COLO829 (cell line): ENCODE measurements at places on chromosomes 3 and 15.
A peak's percentile ranks its signal among the peaks of the same experiment; 100 is the strongest.

GRCh38 chr15:37262922-37263608 lies 162.7 kb upstream of the MEIS2 start:
- DNase-seq = no peak

- no peak for DNase-seq
These were observed 687.4 kb upstream of the CFAP20DC start for GRCh38 chr3:59737241-59737640.

GRCh38 chr3:15271785-15272381 lies 60.5 kb downstream of the SH3BP5 start:
- DNase-seq = no peak

DNA sequence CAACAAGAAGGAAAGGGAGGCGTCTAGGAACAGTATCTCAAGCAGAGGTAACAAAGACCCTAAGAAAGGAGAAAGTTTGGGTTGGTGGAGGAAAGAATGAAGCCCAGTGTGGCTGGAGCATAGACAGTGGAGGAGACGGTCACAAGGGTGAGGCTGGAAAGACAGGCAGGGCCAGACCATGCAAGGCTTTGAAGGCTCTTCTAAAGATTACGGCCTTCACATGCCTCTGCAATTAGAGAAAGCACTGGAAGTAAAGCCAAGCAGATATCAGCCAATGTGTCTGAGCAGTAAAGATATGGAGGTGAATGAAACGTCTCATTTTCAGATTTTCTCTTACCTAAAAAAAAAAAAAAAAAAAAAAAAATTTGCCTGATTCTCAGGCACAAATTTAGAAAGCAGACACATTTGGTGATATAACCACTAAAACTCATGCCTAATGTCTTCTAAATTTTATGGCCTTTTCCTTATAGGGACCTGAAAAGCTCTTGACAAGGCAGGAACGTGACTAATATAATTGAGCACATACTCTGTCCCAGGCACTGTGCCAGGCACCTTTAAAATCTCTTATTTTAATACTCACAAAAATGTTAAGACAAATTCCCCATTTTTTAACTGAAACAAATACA lies 184.1 kb downstream of the MECOM start:
- DNase-seq = no peak

DNA sequence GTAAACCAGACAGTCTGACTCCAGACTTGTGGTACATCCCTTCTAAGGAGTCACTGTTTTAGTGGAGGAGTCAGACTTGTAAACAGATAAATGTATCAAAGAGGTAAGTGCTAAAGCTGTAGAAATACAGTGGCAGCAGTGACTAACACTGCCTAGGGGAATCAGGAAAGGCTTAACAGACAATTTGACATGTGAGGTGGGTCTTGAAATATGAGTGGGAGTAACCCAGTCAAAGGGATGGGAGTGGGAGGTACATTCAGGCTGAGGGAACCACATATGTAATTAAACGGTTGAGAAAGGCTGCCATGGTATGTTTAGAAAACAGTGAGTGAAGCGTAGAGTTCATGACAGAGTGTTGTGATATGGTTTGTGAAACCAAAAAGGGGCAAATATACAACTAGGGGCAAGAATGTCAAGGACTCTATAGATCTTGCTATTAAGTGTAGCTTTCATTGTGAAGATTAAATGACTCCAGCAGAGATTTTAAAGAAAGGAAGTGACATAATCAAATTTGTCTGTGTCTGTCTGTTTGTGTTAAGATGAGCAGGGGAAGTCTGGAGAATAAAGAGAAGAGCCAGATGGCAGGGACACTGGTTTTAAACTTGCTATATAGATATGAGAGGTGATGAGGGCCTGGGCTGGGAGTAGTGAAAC lies 11.2 kb upstream of the ALCAM start:
- peak; percentile 93 for DNase-seq

- no peak for DNase-seq
These were observed 278.1 kb downstream of the ZPLD1 start for GRCh38 chr3:102712896-102713295.

DNA sequence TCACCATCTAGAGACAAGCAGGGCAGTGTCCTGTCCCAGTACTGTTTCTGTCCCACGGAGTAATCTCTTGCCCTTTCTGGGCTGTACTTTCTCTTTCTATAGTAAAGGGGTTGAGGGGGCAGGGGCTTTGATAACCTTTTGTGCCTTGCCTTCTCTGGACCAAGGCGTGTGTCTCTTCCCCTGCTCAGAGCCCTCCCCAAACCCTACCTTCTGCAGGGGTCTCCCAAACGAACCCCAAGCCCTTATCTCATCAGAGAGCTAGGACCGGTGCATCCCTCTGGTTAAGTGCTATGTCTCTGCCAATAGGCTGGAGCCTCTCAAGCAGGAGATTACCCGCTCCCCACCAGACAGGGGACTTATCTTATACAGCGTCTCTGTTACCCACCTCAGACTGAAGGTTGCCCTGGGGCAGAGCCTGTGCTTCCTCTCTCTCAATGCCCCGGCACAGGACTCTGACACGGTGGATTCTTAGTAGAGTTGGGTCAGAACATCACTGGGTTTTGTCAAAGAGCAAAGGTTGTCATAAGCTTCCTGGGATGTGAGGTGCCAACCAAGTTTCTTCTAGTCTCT lies 2.9 kb downstream of the PLEKHO2 start:
- no peak for DNase-seq

GRCh38 chr3:129794311-129795185 lies 99.0 kb downstream of the TMCC1 start:
- no peak for DNase-seq

GRCh38 chr3:148697306-148698189 lies at the start of gene AGTR1:
AGTR1 (plus strand) TSS chr3:148697903; CDS start chr3:148741036, 43,133 bp downstream.
- no peak for DNase-seq

DNA sequence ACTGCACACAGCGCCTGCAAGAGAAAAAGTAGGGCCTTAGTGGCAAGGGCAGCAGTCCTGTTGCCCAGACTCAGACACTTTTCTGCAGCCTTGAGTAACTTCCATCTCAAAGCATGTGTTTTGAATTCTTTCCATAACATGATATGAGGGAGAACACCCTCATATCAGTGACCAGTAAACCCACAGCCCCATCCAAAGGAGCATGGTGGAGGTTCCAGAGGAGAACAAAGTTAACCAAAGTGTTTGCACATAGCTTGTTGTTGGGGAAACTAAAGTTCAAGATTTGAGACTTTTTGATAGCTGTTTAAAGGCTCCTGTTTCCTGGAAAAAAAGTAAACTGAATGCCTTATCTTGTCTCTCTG lies 74.2 kb downstream of the OCA2 start:
- no peak for DNase-seq

GRCh38 chr15:68163191-68163590 lies 41.9 kb downstream of the CALML4 start:
- DNase-seq = no peak

DNA sequence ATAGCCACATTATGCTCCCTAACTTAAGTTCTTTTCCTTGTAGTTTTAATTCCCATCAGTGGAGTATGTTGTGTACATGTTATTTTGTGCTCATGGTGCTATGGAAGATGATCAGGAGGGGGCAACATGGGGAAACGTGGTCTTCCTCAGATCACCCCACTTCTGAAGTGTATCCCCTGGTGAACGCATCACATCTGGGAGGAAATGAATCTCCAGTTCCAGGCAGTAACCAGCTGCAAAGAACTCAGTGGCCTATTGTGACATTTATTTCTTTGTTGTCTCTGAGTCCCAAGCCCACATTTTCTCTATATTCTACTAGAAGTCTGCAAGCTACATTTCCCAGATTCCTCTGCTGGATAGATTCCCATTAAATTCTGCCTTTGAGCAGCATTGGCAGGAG lies 217.0 kb downstream of the SATB1 start:
- DNase-seq = no peak

DNA sequence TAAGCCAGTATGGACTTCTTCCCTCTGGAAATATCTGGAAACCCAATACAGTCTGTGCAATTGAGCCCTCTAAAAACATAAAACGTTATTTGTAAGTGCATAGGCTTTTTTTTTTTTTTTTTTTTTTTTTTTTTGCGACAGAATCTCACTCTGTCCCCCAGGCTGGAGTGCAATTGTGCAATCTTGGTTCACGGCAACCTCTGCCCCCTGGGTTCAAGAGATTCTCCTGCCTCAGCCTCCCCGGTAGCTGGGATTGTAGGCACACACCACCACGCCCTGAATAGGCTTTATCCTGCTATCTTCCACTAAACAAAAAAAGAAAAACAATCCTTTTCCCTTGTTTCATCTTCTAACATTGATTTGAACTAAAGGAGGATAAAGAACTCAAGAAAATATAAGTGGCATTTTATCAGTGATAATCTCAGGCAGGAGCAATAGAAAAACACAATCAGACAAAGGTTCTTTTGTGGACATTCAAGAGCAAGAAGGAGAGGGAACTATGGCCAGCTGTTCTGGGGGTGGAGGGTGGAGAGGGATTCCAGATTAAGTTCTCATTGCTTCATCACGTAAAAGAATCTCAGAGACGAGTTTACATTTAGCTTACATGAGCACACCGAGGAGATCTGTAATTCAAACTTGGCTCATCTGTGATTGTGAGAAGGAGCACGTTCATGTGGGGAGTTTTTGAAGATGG lies 68.6 kb downstream of the ITGB5 start:
- peak; percentile 89 for DNase-seq

DNA sequence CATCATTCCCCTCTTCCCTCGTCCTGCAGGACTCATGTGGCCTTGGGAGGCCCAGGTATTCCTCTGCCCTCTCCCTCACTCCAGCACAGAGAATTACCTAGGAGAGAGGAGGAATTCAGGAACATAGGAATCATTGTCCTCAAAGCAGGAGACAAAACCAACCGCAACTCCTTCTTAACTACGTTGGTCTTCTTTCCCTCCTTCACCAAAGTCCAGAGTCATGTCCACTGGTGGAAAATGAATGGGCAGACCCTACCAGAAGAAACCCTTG lies 55.0 kb upstream of the SKOR1 start:
- DNase-seq = no peak

DNA sequence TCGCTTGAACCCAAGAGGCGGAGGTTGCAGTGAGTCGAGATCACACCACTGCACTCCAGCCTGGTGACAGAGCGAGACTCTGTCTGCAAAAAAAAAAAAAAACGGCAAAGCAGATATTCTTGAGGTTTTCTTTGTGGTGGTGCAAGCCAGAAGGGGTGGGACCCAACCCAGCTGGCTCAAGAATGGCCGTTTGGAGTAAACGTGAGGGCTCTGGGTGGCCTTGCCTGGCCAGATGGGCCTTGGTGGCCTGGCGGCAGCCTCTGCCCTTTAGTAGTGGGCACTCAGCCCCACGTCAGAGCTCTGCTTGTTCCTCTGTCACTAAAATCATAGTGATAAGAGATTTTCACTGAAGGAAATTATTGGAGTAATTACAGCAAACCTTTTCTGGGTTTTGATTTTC lies 50.5 kb downstream of the ATP1B3 start:
- no peak for DNase-seq

DNA sequence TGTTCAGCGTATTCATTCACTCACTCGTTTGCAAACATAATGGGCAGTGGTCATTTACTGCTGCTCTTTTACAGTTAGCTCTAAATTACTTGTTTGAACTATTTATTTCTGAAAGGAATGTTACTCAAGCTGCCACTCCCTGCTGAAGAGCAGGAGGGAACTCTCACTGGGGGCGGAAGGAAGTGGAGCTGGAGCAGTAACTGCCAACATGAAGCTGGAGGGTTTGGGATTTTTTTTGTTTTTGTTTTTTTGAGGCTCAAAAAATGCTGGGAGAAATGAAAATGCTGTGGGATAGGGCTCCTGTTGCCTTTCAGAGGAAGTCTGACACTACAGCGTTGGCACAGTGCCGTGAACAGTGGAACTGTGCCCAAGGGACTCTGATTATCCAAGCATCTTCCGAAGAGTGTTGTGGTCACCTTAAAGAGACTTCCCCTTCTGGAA lies 44.1 kb downstream of the SENP2 start:
- no peak for DNase-seq

DNA sequence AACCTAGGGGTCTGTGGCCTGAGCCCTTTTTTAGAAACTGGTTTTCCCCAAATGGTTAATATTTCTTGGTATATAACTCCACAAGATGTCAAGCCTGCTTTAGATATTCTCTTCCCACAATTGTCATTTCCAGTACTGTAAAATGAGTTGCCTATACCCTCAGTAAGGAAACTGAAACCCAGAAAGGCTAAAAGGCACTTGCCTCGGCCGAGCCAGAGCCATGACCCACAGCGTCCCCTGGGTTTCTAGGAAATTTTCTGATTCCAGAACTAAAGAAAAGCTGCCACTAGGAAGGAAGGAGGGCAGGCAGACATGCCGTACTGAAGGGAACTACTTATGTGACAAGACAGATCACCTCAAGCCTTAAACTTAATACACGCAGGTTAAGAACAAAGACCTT lies 59.1 kb downstream of the ATP8B4 start:
- no peak for DNase-seq

DNA sequence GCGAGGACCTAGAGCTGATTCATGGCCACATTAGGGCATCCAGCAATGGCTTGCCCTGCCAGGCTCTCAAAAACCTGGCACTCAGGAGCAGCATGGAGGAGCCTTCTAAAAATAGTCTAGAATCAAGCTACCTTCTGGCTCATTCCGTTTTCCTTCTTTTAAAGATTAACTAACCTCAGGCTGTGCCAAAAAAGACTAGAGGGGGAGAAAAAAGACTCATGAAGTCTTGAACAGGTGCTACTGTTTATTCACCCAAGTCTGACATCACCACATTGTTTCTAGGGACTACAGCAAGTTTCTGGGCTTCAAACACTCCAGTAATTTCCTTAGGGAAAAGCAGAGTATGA lies 125.8 kb downstream of the TNIK start:
- no peak for DNase-seq

DNA sequence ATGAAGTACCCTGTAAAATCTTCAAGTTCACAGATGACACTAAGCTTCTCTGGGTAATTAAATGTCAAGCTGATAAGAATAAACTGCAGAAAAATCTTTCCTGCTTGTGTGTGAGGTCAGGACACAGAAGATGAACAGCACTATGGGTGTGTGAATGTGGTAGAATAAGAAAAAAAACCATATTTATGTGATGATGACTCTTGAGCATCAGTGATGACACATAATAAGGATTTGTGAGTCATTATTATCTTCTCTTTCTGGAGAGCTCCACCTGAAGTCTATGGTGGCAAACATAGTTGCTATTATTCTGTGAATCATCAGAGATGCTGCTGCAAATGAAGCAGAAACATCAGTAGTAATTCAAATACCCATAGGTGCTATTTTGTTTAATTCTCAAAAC lies 422.4 kb downstream of the DIPK2A start:
- DNase-seq = no peak

DNA sequence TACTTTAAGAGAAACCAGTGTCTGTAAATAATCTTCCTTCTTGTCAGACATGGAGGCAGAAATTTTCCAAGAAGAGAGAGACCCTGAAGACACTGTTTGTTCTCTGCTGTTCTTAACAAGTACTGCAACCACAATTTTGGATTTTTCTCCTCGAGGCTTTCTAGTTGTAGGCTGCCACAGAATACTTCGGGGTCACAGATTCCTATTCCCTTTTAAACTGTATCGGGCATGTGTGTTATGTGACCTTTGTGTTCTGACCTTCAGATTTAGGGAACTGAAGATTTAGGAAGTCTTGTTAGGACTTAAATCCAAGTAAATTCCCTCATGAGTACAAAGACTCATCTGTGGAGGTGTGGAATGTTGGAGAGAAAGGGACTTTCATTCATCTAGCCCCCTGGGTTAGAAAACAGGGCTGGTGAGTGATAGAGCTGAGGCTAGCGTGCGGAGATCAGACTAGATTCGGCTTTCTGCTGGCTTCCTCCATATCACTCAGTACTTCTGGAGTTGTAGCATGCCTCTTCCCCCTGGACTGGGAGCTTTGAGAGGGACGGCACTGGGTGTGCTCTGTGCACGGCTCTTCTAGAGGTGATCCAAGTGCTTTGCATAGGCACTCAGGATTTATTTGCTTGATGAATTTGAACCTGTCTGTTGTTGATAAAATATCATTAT lies 237.0 kb downstream of the LPP start:
- DNase-seq = peak; percentile 53
